HT1080 (cell line): ENCODE measurements at places on chromosomes 2 and 18. TPM values are rescaled to one million over a fixed set of nuclear protein-coding genes. Genes with fewer than 3 reads are reported as not detected.
A peak's percentile ranks its signal among the peaks of the same experiment; 100 is the strongest.

- no peak for DNase-seq
These were observed 22.2 kb upstream of the ZFP36L2 start for GRCh38 chr2:43248621-43249020.

GRCh38 chr18:36578871-36579710, 249.7 kb downstream of the TPGS2 start:
- peak; percentile 47 for DNase-seq

DNA sequence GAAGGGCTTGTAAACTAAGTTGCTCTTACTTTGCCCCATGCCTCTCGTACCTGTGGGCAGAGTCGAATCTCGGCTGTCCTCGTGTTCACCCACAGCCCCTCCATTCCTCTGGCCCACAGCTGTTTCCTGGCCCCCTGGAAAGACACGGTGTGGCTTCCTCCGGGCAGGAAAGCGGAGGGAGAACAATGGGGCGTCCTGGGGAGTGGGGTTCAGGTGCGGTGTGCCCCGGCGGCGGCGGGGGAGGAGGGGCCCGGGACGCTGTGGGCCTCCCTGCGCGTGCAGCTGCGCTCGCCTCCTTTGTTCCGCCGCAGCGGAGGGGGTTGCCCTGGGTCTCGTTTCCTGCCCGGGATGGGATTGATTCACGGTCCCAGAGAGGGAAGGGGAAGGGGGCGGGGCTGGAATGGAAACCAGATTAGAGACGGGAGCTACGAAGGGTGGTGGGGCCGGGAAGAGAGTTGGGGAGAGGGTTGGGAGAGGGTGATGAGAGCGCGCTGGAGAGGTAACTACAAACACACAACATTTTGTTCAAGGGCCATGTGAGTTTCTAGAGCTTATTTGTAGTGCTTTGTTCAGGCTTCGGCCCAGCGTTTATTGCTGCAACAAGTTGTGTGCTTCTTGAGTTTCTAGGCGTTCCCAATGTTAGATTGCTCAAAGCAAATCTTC, 796 bp downstream of the MYO1B start:
- peak; percentile 77 for DNase-seq

DNA sequence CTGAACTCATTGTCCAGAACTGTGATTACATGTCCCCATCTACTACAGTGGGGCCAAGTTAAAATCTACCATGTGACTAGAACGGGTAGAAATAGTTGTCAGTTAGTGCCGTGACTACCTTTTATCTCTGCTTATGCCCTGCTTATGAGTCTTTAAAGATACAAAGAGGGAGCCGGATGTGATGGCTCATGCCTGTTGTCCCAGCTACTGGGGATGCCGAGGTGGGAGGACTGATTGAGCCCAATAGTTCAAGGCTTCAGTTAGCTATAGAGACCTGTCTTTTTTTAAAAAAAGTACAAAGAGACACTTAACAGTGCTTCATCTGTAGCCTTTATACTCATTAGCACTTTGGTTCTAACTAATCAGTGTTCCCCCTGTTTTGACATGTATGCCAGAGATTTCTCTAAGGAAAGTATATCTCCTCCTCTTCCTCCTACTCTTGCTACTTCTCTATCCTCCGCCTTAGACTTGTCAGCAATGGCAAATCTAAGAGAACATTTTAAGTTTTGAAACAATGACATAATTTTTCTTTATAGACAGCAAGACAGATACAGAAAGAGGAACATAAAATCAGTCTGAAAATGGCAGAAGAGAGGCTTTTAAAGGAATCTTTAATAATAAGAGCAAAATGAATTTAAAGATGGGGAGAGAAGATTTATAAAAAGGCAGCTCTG, 45.0 kb downstream of the NBEAL1 start:
- DNase-seq = no peak

ZNF385B gene
- total RNA-seq = 1.4 and 3.2 TPM in 2 replicates

KCNE4 gene
- total RNA-seq = not detected in 2 replicates

DNA sequence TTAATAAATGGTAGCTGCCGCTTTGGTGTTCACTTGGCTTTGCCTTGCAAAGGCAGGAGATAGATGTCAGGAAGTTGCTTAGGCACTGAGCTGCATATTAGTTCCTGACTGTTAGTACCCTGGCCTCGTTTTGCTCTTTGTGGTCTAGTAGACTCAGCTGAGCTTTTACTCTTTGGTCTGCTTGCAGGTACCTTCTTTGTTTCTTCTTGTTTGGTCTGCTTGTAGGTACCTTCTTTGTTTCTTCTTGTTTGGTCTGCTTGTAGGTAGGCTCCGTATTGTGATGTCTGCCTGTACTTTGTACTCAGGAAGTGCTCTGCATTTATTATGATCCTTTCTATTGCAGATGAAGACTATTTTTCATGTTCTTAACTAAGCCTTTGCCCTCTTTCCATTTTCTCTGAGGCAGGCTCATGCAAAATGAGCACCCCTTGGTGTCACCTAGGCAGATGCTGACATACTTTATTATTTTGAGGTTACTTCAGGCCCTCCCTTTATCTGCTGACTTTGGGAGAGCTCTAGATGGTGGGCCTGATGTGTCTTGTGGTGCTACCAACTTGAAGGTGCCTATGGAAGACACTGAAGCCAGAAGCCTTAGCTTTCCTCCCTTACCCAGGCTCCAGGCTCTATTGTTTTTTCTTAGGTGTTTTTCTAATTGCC, 6.0 kb downstream of the RPIA start:
- DNase-seq = no peak

DNA sequence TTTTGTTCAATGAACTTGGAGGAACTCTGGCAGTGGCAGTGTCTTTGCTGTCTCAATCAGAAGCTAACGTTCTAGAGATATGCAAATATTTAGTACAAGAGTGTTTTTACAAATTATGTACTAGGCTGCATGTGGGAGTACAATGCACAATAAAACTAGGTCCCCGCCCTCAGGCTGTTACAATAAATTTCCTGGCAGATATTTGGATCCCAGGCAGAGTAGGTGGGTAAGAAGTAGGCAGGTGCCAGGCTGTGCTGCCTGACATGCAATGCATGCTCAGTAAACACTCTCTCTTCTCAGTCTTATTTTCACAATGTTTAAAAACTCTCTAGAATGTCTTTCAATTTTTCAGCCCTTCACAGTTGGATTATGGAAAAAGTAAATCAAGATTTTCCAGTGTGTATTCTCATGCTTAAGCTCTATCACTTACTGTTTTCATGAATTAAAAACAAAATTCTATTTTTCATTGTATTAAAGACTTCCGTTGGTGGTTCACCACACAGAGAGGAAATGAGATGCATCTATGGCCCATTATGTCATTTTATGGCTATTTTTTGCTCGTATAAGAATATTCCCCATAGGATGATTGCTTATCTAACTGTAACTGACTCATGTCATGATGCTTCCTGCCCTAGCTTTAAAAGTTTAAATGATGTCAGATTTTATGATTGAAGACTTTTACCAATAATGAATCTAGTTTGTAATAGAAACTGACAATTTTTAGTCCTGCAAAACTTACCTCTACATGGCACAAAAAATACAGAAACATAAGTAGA, 346.1 kb downstream of the RND3 start:
- DNase-seq = peak; percentile 86

AFF3 gene
- 6.8 and 9.3 TPM in 2 replicates for total RNA-seq

DNA sequence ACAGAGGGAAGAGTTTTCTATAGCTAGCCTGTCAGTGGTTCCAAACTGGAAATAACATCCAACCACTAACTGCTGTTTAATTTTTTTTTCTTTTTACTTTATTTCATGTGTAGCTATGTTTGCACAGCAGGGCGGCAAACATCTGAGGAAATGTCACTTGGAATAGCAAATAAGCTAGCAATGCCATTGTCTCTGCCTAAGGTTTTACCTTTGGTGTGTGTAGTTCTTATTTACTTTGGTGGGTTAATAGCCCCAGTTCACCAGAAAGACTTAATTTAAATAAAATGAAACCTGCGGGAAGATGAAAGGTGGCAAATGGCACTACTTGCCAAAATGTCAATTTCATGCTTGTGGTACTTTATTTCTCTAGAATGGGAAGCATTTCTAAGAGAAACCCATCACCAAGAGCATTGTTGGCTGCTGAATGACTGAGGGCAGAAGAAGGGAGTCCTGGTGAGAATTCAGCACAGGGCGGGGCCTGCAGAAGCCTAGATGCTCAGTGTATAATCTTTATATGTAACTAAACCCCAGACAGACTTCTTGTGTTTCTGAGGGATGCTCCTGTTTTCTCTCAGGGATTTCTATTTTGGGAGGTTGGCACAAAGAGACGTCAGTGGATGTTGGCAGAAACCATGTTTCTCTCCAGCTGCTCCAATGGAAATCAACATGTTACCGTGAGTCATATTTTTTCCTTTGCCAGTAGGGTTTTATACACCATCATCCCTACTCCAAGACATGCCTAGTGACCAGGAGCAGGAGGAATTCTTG, 300.4 kb upstream of the NT5C1B start:
- no peak for DNase-seq

SLC30A3 gene
- 5.0 and 13.5 TPM in 2 replicates for total RNA-seq

TLX2 gene
- not detected in 2 replicates for total RNA-seq
